Gastrocnemius medialis (tissue), 4 donors: ENCODE measurements at places on chromosomes 5 and 9. TPM values are rescaled to one million over a fixed set of nuclear protein-coding genes. Genes with fewer than 3 reads are reported as not detected.

DNA sequence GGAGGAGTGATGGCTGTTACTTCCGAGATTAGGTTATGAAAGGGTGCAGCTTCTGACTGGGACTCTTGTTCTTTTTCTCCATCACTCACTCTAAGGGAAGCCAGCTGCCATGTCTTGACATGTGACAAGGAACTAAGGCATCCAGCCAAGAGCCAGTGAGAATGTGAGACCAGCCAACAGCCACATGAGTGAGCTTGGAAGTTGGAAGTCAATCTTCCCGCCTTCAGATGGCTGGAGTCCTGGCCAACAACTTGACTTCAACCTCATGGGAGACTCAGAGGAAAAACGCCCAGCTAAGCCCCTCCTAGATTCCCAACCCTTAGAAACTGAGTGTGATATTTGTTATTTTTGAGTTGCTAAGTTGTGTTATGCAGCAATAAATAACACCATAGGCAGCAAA, 201.1 kb downstream of the SNX18 start:
- H3K4me1 ChIP-seq = no peaks in the 10 kb centered on the region
- DNase-seq = no peak
- H3K27me3 ChIP-seq = no peaks in the 10 kb centered on the region
- no peak overlapping the region for H3K4me3 ChIP-seq
- no peak overlapping the region for H3K27ac ChIP-seq

SCGB3A2 gene
- total RNA-seq = not detected

CEP120 gene
- total RNA-seq = 3.9 TPM

- DNase-seq = peak; percentile 68
- peaks cover 22% of the 10 kb centered on the region for H3K4me1 ChIP-seq
- H3K36me3 ChIP-seq = no peaks in the 10 kb centered on the region
- H3K4me3 ChIP-seq = no peak overlapping the region
Measured at GRCh38 chr9:113913426-113914195, 37.5 kb downstream of the ZNF618 start.

DNA sequence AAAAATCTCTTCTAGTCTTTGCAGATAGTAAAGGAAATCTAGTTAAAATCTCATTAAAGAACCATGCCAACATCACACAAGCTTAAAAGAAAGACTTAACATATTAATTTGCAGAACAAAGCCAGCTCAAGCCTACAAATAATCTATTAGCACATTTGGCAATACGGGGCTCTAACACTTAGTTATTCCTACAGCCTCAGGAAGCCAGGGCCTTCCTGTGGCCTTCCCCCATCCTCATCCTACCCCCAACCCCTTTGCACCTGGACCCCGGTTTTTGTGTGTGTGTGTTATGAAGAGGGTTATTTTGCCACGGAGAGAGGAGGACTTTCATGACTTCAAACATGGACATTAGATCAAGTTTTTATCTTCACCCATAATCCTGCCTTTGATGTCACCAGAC, 64.6 kb downstream of the FOXB2 start:
- H3K4me1 ChIP-seq = no peaks in the 10 kb centered on the region
- no peaks in the 10 kb centered on the region for H3K27me3 ChIP-seq
- H3K4me3 ChIP-seq = no peak overlapping the region
- H3K27ac ChIP-seq = no peak overlapping the region
